ENCODE measurements at places on chromosomes 1 and 21.

DNA sequence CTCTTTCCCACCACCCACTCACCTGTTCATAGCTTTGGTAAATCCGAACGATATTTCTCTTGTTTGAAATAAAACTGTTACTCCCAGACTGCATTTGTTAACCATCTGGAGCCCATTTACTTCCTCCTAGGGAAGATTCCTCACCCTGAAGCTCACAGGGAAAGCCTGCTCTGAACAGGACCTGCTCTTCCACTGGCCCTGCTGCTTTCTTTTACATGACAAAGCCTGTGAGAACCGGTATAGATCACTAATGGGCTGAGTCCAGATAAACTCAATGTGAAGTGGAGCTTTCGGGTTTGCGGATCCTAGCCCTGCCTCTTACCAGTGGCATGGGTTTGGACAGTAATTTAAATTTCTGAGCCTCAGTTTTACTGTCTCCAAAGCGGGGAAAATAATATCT, 45.2 kb downstream of the FAM163A start:
- no peaks in the 10 kb centered on the region for H3K36me3 ChIP-seq
- no peak overlapping the region for H3K27ac ChIP-seq
- no peak overlapping the region for H3K4me3 ChIP-seq
- peak; percentile 73 for DNase-seq
- peaks cover 8% of the 10 kb centered on the region for H3K4me1 ChIP-seq

- DNase-seq = no peak
- no peaks in the 10 kb centered on the region for H3K27me3 ChIP-seq
- H3K4me3 ChIP-seq = no peak overlapping the region
- no peaks in the 10 kb centered on the region for H3K36me3 ChIP-seq
- H3K27ac ChIP-seq = no peak overlapping the region
- H3K4me1 ChIP-seq = no peaks in the 10 kb centered on the region
These were observed 3.4 kb upstream of the PEX10 start for GRCh38 chr1:2415801-2416208.

DNA sequence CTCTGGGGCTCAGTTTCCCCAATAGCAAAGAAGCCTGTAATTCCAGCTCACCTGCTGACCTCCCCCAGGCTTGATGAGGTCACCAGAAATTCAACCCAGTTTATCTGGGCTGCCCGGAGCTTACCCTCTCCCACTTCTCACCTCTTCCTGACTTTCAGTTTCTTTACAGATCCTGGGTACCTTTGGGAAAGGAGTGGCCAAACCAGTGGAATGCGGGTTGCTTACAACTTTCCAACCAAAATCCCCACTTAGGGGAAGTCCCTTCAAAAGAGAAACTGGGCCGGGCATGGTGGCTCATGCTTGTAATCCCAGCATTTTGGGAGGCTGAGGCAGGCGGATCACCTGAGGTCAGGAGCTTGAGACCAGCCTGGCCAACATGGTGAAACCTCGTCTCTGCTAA, 5.9 kb upstream of the MARCKSL1 start:
- H3K4me1 ChIP-seq = no peaks in the 10 kb centered on the region
- no peak overlapping the region for H3K27ac ChIP-seq
- no peak for DNase-seq
- no peak overlapping the region for H3K4me3 ChIP-seq
- H3K36me3 ChIP-seq = no peaks in the 10 kb centered on the region

GRCh38 chr21:44365251-44365966, 12.0 kb downstream of the TRPM2 start:
- H3K4me3 ChIP-seq = no peak overlapping the region
- no peak overlapping the region for H3K27ac ChIP-seq
- H3K27me3 ChIP-seq = peaks cover 2% of the 10 kb centered on the region
- DNase-seq = peak; percentile 15
- H3K4me1 ChIP-seq = no peaks in the 10 kb centered on the region
- no peaks in the 10 kb centered on the region for H3K36me3 ChIP-seq

Data from H9 (cell line).